ENCODE measurements at places on chromosomes 3 and 15.

DNA sequence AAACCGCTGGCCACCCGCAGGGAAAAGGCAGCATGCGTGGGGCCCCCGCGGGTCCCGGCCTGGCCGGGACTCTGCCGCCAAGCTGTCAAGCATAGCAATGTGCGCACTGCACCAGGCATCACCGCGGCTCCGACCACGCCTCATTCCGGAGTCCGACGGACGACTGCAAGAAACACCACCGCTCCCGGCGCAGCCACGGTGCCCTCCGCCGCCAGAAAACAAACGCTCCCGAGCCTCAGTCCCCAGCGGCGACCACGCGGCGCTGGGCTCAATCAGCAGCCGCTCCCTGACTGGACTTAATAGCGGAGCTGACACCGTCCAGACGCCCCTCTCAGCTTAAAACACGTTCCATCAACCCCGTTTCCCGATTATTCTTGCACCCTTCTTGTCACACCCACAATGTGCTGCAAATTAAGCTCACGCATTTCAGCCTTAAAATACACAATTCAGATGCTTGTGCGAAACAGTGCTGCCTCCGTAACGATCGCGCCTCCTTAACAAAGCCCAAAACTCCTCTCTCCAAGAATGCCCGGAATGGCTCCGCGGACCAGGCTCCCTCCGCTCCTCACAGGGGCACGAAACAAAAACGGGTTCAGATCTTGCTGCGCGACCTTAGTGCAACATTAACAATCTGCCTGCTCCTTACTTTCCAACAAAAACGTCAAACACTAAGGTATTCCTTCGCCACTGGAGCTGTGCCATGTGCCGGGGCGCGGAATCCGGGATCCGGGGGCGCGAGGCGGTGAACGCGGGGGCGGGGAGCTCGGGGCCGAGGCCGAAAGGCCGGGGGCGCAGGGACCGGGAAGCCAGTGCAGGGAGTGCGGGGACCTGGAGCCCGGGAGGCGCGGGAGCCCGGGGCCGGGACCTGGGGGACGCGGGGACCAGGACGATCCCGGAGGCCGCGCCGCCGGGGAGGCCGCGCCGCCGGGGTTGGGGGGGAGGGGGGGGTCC, 655 bp downstream of the CYFIP1 start:
- no peak for DNase-seq

DNA sequence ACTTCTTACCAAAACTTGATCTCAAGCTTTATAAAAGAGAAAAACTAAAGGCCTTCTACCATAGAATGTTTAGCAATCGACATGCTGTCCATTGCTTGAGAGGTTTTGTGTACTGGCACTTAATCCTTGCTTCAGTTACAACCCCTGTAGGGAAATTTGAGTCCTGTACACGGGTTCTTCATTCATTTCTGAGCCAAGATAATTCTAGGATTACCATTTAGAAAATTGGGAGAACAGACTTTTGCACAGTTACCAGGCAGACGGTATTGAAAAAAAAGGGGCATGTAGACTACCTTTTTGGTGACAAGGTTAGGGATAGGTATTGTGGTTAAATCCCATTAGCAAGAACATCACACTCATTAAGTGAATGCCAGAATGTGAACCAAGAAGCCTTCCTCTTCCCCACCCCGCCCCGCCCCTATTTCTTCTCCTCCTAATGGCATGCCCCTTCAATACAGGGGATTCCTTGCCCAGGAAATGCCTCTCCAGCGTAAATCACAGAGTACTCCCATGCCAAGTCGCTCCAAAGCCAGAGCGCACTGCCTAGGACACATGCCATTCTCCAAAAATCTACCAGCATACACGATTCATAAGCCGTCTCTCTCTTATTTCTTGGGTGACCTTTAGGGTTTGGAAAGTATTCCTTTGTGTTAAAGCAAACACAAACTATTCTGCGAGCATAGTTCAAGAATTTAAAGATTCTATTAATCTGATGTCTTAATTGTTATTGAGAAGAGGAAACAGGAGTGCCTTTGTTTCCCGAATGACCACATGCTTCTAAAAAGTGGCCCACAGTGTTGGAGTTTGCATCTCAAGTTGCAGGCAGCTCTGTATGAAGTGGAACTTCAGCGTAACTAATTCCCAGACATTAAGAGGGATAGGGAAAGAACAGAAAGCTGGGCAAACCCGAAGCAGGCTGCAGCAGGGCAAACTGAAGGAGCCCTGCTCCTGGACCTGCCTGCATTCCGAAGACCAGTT, 164.0 kb upstream of the NR2F2 start:
- DNase-seq, result no peak

DNA sequence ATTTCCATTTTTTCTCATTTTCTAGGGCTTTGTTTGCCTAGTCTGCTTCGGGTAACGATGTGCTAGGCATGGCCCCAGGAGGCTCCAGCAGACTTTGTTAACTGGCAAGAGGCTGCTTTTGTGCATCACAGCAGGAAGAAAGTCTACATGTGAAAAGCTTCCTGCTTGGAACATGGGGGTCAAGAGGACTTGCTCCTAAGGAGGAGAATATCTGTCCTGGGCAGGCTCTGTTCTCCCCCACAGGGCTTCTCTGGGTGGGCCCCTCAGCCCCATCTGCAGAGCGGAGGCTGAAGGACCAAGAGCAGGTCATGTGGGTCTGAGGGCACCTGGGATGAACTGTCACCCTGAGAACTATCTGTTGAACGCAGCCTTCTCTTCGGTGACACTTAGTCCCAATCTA, 94.7 kb downstream of the CCNL1 start:
- DNase-seq, result no peak

DNA sequence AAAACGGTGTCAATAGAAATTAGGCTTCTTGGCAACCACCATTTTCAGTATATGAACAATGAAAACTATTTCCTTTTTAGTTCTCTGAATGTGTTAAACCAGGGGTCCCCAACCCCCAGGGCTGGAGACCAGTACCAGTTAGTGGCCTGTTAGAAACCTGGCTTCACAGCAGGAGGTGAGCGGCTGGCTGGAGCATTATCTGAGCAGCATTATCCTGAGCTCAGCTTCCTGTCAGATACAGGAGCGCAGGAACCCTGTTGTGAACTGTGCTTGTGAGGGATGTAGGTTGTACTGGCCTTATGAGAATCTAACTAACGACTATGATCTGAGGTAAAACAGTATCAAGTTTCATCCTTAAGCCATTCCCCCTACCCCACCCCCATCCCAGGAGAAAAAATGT, 328.7 kb downstream of the ZBBX start:
- no peak for DNase-seq

DNA sequence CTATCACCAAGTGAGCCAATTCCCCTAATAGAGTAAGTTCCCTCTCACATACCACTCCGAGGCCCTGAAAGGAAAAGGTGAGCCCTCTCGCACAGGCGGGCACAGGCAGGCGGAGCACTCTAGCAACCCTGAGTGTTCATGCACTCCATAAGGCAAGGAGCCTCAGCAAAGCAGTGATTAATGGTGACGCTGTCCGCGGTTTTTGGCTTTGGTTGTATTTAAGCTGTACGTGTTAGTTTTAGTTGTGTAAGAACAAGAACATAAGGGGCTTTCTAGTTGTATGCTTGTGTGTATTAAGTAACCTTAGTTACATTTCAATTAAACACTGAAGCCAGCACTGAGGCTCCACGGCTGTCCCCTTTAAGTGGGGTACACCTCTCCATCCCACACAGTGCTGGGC, 33.1 kb downstream of the KLHL25 start:
- no peak for DNase-seq

DNA sequence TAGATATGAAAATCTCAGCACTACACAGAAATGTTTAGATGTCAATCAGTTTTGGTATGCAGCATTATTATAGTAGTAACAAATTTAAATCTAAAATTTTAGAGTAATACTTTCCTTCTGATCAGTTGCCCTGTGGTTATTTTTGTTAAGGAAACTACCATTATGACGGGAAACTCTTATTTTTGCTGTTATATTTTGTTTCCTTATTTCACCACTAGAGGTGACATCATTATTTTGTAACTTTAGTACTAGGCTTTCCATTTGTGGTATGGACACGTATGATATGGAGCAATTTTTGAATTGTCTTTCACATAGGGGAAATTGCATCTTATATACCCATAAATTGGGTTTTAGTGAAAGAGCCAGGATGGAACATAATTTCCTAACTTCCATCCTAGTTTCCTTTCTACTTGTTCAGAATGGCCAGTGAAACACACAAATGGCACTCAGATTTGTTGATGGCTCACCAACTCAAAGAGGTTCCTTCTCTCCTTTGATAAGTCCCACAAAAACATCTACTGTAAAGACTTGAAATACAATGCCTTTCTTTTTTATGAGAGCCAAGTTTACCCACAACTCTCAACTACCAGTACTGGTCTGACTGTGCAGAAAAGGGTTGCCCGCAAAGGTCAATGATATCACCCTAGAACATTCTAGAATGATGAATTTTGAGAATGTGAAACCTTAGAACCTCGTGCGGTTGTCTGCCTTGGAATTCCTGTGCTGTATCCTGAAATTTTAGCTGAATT, 19.4 kb upstream of the PPP4R2 start:
- no peak for DNase-seq

- no peak for DNase-seq
Observed at GRCh38 chr3:149820183-149820582, 7.2 kb downstream of the RNF13 start.

DNA sequence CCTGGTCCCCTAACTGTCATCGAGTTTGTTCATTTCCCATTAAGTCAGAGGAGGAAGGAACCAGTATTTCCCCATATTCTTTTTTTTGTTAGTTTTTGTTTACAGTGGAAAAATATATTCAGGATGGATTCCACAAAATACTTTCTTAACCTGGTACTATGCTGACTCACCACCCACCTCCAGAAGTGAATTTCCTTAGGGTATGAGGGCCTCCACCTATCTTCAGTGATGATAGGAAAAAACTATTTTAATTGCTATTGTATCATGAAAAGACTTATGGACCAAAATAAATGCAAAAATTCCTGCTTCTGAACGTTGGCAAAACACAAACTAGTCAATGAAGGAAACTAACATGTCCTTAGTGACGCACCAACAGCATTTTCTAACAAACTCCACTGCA, 64.2 kb upstream of the FOXP1 start:
- DNase-seq, result no peak

GRCh38 chr3:109045271-109046040, 72.5 kb downstream of the MORC1 start:
- DNase-seq, result no peak

GRCh38 chr3:164221297-164221696, 857.0 kb downstream of the SI start:
- no peak for DNase-seq
